ENCODE measurements at places on chromosomes 7 and 10.

- DNase-seq: no peak
Measured at GRCh38 chr10:116477986-116478664, 50.5 kb downstream of the PNLIPRP3 start.

DNA sequence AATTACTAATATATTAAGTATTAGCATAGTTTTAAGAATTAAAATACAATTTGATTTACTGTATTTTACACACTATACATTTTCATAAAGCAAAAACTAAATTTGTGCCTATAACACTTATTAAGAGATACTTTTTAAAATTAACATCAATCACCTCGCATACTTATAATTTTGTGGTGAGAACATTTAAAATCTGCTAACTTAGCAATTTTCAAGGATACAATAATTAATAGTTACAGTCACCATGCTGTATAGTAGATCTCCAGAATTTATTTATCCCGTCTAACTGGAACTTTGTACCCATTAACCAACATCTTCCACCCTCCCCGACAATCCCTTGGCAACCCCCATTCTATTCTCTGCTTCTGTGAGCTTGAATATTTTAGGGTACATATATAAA lies 47.5 kb downstream of the RELN start:
- DNase-seq: no peak

DNA sequence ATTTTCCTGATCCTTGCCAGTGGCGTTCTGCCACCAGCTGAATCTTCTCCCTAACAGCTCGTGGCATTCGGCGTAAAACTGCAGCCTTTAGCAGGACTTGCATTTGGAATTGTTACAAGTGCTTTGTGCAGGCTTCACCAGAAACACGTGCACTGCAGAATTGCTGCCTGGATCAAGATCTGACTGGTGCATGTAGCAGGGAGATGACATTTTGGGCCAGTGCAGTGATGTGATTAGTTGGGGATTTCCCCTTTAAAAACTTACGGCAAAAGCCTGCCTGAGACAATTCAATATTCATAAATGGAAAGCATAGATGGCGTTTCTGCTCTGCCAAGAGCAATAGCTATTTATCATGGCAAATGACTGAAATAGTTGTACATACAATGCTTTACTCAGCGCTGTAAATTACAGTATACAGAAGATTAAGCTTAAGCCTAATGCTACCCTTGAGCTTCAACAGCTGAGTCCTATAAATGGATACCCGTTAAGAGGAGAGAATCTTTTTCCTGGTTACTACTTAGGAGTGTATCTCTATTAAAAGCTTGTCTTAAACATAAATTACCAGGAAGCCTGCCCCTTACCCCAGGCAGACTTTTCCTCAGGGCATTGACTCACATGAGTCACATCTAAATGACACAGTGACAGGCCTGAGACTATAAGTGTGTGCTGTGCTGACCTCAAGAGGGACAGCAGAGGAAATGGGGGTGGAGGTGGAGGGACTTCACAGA lies 106.3 kb downstream of the ATXN7L1 start:
- peak; percentile 18 for DNase-seq

- no peak for DNase-seq
Measured at GRCh38 chr7:141646826-141647480, 55.0 kb downstream of the DENND11 start.

DNA sequence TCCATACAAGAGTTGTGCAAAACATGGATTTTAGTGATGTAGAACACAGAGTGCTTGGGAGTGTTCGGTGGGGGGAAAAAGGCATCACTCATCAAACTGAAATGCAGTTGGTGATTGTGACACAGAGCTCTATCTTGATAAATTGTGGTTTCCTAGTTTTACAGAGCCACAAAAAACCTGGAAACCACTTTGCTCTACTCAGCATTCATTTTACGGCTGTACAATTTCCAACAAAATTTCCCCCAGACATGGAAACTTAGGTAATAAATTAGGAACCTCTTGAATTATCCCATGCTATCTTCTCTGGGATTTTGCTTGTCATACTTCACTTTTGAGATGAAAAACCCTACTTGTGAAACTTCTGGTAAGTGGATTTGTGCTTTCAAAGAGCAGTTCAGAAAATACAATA lies 614.9 kb upstream of the FZD8 start:
- no peak for DNase-seq

All from activated naive CD4-positive, alpha-beta T cell treated with Interleukin-2 at 50 U/mL for 16 hours (primary cell).